ENCODE measurements at places on chromosomes 7 and 10.

DNA sequence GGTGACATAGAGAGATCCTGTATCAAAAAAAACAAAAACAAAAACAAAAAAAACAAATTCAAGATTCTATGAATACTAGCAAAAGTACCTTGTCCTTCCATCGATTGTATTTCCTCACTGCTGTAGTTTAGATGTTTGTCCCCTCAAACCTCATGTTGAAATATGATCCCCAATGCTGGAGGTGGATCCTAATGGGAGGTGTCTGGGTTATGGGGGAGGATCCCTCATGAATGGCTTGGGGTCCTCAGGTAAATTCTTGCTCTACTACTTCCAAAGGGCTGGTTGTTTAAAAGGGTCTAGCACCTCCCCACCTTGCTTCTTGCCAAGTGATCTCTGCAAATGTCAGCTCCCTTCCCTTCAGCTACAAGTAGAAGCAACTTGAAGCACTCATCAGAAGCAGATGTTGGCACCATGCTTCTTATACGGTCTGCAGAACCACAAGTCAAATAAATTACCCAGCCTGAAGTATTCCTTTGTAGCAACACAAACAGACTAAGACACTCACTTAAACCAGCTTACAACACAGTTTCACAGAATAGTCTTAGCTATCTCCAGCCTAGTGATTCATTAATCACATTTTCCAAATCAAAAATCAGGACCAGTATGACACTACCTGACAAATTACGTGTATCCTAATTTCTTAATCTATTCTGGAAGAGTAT lies 20.7 kb downstream of the ABI1 start:
- no peak for DNase-seq

DNA sequence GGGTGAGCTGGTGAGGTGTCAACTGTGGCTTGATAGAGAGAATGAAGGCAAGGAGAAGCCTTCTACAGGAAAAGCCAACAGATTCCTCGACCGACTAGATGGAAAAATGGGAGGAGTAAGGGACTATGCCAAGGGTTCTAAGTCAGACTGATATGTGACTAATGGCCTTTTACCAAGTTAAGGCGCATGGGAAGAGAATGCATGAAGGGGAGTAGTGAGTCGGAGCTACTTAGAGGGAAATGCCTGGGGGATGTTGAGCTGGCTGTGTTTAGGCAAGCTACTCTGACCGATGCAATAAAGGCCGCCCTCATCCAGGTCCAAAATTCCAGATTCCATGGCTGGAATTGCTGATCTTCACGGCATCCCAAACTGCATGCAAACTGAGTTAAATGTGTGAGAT lies 48.2 kb downstream of the APBB1IP start:
- DNase-seq: no peak

- DNase-seq: no peak
Observed at GRCh38 chr10:12985347-12985746, 16.2 kb downstream of the CCDC3 start.

DNA sequence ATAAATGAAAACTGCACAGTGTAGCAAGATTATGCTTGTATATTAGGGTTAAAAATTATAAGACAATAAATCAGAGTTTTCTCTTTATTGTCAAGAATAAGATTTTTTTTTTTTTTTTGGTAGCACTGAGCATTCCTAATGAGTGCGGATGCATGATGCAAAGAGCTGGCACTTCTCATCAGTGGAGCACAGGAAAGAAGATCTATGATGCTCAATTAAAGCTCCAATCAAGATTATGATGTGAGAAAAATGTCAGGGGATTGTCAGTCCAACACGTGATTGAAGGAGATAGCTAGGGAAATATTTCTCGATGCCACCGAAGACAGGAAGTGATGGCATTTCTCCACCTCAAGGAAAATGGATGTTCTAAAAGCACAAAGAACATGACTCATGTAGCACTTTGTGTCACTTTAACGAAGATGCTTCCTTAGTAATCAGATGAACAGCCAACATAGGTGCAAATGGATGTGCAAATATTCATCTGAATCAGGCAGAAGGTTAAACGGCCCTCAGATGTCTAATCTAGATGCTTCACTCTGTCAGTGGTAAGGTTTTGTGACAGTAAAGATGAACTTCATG lies 240.9 kb downstream of the THSD7A start:
- no peak for DNase-seq

GRCh38 chr10:65798133-65798532 lies 1127.7 kb upstream of the LRRTM3 start:
- DNase-seq: no peak

- no peak for DNase-seq
Observed at GRCh38 chr7:106206826-106207541, 77.8 kb downstream of the NAMPT start.

DNA sequence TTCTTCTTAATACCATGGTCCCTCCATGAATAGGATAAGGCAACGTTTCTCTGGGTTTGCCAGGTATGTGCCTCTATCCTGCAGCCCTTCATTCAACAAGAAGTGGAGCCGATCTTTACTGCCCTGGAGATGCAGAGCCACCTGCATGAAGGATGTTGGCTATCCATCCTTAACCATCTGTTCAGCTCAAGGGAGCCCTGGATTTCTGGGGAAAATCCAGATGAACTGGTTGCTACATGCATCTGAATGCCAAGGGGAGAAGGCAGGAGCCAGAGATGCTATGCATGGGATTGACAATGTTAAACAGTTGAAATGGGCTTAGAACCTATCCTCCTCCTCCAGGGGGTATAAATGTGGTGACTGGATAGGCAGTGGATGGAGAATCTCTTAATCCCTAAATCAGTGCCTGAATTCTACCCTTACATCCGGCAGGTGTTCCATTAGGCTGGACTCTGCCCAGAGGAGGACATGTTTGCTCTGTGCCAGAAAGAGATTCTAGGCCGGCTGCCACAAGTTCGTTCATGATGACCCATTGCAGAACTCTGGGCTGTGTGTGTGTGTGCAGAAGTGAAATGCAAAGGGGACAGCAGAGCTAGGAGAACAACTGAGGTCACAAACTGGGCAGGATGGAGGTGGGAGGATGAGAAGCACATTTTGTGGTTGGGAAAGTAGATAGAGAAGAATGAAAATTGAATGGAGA lies 15.6 kb downstream of the CPED1 start:
- no peak for DNase-seq

GRCh38 chr7:43647339-43647672 lies 64.4 kb downstream of the STK17A start:
- no peak for DNase-seq

GRCh38 chr10:121054874-121055273 lies 203.7 kb downstream of the WDR11 start:
- DNase-seq: no peak

- DNase-seq: no peak
Observed at GRCh38 chr7:19397911-19398310, 252.7 kb upstream of the FERD3L start.

DNA sequence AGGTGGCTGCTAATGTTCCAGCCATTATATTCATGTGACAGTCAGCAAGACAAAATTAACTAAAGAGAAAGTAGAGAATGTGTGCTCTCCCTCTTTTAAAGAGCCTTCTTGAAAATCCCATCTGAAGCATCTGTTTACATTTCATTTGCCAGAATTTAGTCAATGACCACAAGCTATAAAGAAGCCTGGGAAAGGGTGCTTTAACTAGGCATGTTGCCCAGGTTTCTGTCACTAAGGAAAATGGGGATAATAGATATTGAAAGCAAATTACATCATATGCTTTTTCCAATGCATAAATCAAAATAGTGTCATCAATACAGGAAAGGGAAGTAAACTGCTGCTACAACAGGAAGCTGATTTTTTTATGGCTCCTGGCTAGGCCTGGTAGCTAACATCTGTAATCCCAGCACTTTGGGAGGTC lies 67.7 kb downstream of the ELAPOR2 start:
- no peak for DNase-seq

GRCh38 chr7:33836797-33837355 lies 68.5 kb upstream of the BMPER start:
- no peak for DNase-seq

DNA sequence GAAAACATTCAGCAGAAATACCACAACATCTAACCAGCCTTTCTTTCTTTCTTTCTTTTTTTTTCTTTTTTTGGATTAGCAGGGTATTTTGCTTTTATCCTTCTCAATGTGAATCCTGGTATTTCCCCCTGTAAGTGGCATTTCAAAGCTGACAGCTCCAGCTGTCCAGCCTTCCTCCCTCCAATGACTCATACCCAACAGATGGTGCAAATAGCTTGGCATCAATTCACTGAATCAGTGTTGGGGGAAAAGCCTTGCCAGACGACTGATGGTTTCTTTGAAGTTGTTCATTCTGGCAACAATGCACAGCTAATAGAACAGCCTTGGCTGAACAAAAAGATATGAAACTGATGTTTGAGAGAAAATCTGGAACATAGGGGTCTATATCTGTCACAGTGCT lies 316.8 kb upstream of the STEAP1 start:
- no peak for DNase-seq

DNA sequence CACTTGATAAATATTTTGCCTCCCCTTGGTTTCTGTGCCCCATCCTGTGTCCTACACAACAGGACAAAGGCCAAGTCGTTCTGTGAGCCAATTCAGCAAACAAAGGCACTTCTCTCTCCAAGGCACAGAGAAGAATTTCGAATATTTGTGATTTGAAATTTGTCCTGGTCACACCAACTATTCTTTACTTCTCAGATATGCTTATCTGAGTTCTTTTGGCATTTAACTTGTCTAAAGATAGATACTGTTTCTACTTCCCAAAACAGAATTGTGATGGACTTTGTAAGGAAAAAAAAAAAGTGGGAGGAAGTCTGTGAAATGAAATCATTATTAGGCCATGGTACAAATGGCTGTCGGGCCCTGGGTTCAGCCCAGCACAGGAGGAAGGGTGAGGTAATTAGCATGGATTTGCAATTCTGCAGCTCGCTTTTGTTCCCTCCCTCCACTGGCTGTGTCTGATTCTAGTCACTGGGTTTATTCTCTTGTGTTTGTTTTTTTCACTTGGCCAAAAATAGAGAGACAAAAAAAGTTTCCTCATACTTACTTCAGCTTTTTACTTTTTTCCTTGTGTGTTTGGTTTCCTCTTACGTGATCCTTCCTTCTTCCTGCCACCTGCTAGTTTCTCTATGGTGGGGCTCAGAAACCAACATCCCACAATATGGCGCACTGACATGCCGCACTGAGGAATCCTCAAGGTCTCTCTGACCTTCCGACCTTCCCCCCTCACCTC lies 108.2 kb upstream of the MKLN1 start:
- peak; percentile 50 for DNase-seq

DNA sequence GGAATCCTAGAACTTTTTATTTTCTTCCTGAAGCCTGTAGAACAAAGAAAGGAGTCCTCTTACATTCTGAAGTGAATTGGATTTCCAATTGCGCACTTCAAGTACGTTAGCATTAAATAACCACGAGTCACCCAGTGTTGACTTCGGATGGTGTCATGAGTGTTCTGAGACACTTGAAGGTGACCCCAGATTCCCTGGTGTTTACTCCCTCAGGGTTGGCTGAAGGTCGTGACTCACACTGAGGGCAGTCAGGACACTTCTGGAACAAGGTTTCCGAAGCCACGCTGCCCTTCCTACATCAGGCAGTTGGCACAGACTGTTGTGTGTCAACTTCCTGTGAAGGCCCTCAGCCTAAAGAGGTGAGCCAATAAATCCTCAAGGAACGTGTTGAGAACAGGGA lies 186.6 kb upstream of the CELF2 start:
- DNase-seq: no peak

GRCh38 chr7:129315960-129316359 lies 91.1 kb downstream of the AHCYL2 start:
- no peak for DNase-seq

DNA sequence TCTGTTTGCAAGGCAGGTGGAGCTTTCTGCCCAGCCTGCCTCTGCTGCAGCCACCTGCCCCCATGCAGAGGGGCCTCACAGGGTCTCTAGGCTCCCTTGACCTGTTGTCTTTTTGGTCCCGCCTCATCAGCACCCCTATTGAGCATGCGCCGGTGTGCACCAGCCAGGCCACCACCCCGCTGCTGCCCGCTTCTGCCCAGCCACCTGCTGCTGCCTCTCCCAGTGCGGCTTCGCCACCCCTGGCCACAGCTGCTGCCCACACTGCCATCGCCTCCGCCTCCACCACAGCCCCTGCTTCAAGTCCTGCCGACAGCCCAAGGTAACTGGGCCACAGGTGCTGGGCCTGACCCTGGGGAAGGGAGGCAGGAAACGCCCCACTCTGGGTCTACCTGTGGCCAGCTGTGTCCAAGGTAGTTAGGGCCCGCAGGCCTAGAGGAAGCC lies 38.1 kb downstream of the LDB3 start:
- no peak for DNase-seq

DNA sequence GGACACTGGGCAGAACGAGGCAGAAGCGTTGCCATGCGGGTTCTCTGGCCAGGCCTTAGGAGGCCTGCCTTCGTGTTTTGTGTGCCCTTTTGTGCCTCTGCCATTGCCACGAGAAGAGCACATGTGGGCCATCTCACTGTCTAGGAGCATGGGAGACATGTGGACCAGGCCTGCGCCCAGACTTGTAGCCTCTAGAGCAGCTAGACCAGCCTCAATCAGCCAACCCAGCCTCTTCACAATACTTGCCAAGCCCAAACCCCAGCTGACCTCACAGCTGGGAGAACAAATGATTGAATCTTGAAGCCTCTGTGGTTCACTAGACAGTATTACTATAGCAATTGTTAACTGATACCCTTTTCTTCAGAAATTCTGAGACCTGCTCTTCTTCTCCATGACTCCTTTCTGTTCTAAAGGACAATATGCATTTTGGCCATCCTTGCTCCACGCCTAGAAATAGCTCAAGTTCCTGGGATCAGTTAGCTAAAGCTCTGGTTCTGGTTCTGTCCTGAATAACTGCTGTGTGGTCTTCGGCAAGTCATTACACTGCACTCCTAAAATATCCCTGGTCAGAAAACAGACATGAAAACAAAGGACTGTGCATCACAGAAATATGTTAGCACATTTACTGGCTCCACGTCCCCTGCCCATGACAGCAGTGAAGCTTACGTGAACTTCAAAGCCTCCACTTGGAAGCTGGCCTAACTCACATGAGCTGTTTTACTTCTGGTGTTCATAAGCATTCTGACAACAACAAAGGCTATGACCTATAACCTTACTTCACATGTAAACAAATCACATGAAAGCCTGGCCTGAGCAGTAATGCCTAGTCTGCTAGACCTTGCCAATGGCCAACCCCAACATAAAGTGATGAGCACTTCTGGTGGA lies 72.3 kb upstream of the MKRN1 start:
- no peak for DNase-seq

- no peak for DNase-seq
Observed at GRCh38 chr10:15420858-15421257, 49.8 kb upstream of the FAM171A1 start.

DNA sequence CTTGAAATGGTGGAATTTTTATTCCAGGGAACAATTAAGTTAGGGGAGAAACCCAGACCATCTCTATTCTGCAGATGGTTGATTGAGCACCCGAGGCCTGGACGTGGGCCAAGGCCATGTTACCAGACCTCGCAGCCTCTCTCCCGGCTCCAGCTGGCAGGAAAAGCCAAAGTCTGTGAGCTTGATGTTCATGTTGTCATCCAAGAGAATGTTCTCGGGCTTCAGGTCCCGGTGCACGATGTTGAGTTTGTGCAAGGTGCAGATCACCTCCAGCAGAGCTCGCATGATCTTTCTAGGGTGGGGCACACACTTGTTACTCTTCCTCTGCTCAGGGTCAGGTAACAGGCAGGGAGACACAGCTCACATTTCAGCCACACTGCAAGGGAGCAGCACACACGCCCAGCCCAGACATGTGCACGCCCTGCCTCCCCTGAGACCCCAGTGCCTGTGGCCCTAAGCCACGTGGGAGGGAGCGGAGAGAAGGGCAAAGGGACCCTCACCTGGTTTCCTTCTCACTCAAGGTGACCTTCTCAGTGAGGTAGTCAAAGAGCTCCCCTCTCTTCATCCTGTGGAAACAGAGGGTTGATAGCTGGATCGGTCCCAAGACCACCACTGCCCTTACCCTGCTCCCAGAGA lies 9.5 kb downstream of the PHKG1 start:
- DNase-seq: no peak
